ENCODE measurements at places on chromosomes 1 and 21.

GRCh38 chr1:206960676-206961386 lies 9.4 kb downstream of the FCAMR start:
- no peak for DNase-seq

DNA sequence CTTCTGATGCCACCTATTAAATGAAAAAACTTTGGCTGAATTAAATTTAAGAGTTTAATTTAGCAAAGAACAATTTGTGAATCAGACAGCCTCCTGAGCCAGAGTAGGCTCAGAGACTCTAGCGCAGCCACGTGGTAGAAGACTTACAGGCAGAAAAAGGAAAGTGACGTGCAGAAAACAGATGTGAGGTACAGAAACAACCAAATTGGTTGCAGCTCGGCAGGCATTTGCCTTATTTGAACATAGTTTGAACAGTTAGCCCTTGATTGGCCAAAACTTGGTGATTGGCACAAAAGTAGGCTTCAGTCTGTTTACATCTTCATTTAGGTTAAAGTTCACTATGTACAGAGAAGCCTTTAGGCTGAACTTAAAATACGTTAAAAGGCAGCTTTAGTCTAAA lies 22.9 kb downstream of the TCP10L start:
- no peak for DNase-seq

- DNase-seq, result no peak
These were observed 18.8 kb upstream of the MNDA start for GRCh38 chr1:158812336-158812735.

DNA sequence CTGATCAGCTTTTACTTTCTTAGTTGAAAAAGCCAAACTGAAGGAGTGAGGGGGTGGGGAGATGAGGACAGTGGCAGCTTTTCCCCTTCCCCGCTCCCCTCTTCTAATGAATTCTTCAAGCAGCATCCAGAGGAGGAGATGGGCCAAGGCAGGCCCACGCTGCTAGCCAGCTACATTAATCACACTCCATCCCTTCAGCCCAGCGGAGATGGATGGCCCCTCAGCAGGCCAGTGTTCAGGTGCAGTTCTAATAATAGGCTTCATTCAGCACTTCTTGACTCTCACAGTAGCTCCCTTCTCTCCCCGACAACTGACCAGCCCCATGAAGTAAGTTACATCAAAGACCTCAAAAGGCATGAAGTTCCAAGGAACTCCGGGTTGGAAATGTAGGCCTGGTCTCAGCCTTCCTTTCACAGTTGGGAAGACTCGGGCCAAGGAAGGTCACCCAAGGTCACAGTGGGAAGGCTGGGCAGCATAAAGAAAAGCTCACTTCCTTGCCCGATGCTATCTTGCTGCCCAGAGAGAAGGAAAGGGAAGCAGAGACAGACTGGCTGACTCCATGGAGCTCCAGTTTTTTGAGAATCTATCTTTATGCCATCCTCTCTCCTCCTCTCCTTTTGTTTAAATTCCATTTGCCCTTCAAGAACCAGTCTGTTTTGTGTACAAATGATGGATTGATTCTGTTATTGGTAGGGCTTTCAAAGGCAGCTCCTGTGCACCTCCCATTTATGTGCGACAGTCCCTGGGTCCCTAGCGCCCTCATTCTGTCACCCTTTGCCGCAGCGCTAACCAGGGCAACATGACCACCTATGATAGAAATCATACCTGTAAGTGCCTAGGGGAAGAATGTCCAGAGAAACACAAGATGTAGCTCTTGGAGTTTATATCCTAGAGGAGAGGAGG lies 139.1 kb downstream of the TNR start:
- no peak for DNase-seq

- DNase-seq, result no peak
These were observed 228.6 kb downstream of the PAPPA2 start for GRCh38 chr1:176691251-176692228.

DNA sequence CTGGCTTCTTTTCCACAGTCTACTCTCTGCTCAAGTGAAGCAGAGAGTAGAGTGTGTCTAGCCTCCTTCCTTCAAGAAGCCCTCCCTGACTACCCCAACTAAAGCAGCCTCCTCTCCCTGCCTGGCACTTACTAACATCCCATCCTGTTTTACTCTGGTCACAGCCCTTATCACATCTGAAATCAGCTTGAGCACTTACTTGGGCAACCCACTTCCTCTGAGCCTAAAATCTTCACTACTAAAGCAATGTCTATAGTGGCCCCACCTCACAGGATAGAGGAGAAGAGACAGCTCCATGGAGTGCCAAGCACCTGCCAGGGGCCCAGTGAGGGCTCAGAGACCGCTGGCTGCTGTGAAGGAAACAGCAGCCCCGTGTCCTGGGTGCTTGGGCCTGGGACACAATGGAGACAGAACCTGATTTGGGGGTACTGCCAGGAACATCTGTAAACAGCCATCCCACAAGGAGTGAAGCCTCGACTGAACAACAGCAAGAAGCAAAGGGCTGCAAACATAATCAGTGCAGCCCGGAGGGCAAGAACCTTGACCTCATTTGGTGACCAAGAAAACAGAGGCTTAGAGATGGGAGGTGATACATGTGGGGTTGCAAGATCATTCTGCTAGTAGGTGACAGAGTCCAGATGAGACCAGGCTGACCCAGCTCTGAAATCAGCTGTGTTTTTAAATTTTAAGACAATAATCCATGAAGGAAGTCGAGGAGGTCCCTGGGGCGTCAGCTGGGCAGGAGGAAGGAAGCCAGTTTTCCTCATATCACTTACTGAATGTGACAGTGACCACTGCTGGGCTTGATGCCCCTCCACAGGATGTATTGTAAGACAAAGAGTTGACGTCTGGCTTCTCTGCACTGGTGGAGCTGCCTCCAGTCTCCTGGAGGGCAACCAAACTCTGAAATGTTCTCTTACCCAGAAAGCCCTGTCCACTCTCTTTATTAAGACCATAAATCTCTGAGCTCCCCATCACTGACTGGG lies 710.6 kb downstream of the MATN1 start:
- no peak for DNase-seq

DNA sequence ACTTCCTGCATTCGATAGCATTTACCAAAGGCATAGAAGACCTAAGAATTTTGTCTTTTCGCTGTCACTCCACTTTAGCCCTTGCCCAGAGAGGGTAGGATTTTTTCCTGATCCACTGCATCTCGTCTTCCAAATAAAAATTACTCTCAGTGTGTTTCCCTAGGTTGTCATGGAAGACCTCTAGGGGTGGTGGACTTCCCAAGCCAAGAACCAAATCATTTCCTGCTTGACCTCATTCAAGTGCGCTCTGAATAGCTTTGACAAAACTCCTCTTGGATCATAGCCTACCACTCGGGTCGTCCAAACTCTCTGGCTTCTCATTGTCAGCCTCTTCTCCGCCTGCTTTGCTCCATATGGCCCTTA lies 431 bp upstream of the C1orf52 start:
- DNase-seq, result no peak

- no peak for DNase-seq
These were observed 56.2 kb downstream of the RNF187 start for GRCh38 chr1:228543396-228543795.

DNA sequence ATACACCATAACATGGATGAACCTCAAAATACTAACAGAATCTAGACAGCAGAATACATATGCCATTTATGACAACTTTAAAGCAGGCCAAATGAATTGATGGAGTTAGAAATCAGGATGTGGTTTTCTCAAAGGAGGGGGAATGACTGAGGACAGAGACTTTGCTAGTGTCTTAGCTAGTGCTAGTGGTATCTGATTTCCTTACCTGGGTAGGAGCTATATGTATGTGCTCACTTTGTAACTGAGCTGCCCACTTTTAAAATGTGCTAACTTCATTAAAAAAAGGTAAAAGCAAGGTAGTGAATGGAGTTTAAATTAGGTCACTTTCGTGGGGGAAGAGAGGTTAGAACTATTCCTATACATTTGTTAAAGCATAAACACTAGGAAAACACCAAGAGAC lies 2.6 kb downstream of the GTF2B start:
- no peak for DNase-seq

DNA sequence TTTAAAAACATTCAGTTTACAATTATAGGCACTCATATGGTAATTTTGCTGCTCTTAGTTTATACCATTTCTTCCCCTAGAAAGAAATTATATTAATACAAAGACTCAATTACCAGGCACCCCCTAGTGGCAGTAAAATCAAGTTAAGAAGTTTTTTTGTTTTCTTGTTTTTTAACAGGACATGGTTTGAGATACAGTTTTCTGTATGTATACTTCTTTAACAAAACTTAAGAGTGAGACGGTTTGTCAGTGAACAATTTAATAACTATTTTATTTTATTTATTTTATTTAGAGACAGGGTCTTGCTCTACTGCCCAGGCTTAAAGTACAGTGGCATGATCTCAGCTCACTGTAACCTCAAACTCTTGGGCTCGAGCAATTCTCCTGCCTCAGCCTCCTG lies 224.6 kb downstream of the FAF1 start:
- DNase-seq, result no peak

GRCh38 chr21:44092211-44092610 lies 15.0 kb upstream of the PWP2 start:
- no peak for DNase-seq

- no peak for DNase-seq
These were observed 123.4 kb downstream of the PRDM16 start for GRCh38 chr1:3192361-3192760.

- no peak for DNase-seq
These were observed 20.5 kb downstream of the RHOU start for GRCh38 chr1:228755800-228756199.
